Fibroblast of skin of left quadriceps (primary cell): ENCODE measurements at places on chromosomes 1 and 21.

- DNase-seq: no peak
These were observed 99.2 kb downstream of the SGIP1 start for GRCh38 chr1:66633159-66633558.

DNA sequence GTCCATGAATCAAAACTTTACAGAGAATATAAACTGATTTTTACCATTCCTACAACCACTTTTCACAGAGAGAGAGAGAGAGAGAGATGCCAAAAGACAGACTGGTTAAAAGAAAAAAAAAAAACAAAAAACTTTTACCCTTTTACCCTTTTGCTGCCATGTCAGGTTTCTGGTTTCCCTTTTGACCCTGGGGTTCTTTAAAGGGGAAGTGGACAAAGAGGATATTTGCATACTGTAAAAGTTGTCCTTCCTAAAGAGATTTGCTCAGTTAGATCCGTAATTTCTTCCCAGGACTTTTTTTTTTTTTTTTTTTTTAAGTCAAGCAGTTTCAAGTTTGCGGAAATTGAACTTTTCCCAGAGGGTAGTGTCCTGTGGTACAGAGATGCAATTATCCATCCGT lies 287.8 kb upstream of the RGS18 start:
- DNase-seq: no peak

DNA sequence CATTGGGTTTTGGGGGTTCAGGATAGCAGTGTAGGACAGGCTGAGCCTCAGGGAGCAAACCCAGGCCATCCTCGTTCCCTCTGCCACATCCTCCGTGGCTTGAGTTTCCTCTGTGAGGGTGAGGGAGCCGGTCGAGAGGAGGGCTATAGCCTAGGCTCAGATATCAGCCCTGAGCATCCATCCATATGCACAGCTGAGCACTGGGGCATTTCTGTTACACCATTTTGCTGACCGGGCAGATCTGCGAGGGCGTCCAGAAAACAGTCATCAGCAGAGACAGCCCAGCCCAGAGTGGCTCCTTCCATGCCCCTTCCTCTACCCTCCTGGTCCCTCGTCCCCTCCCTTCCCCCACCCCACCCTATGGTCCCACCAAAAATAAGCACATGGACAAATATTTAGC lies 53.5 kb downstream of the PTPRF start:
- no peak for DNase-seq

- DNase-seq: no peak
These were observed 34.6 kb downstream of the NRDC start for GRCh38 chr1:51843948-51844347.

DNA sequence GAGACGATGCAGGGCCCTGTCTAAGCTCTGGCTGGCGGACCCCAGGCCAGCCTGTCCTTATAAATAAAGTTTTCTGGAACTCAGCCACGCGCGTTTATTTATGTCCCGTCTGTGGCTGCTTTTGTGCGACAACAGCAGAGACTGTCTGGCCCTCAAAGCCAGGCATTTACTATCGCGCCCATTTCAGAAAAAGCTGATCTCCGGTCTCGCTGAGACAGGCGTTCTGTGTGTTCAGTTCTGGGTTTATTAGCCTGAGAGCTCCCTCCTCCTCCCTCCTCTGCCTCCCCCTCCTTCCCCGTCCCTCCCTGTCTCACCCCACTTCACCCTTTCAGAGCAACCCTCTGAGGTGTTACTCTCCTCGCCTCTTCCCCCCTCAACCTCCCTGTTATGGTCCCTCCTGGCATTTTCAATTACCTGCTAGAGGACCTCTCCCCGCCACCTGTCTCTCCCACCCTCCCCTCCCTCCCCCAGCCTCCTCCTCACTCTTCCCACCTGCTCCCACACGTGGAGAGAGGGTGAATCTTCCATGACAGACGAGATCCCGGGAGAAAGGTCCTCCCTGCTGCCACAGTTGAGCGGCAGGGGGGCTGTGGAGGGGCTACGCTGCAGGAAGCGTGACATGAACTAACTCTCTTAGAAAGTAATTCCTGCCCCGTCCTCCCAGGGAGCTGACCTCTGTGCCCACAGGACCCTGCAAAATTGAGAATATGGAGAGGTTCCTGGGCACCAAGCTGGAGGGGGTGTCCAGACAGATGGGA lies 59.9 kb downstream of the SPSB1 start:
- DNase-seq: no peak

DNA sequence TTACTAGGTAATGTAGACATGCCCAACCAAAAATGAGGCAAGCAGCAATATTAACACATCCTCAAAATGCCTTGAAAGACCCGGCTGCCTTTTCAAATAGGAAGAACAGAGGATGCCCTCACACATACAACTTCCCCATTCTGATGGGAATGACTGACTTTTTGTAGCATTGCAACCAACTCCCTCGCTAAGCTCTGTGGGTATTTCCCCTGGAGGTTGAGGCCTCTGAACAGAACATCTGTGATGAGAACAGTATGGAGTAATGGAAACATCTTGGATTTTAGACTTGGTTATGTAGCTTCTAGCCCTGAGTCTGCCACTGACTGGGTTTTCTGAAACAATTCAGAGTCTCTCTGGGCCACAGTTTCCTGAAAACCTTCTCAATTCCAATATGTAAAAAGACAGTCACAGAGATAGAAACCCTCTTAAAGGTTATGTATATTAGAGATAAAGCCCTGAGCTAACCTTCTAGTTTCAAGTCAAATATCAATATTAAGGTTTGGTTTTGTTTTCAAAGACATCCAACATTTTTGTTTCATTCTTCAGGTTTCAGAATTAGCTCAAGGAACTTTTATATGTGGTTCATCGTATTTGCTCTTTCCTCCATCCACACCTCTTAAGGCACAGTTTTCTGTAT lies 311.5 kb downstream of the SETD4 start:
- DNase-seq: no peak

DNA sequence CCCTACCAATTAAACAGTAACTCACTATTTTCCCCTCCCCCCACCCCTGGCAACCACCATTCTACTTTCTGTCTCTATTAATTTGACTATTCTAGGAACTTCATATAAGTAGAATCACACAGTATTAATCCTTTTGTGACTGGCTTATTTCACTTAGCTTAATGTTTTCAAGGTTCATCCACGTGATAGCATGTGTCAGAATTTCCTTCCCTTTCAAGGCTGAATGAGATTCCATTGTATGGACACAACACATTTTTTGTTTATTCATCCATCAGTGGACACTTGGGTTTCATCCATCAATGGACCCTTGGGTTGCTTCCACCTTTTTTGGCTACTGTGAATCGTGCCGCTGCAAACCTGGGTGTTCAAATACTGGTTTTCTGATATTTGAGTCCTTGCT lies 41.7 kb downstream of the EIF2D start:
- DNase-seq: no peak

DNA sequence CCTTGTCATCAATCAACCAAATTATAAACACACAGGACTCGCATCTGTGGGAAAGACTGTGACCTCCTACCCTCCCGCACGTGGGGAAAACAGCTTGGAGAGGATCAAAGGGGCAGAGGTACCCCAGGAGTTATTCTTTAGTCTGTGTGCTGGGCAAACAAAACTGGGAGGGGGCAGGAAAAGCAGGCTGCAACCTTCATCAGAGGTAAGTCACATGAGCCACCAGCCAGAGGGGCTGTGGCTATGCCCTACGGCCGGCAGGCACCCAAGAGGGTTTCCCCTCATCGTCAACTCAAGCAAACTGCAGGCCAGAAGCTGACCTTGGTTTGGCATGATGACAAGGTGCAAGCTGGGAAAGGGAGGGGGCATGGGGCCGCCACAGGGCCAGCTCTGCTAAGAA lies 12.5 kb downstream of the SMIM12 start:
- no peak for DNase-seq

- DNase-seq: no peak
These were observed 55.2 kb downstream of the PRKAB2 start for GRCh38 chr1:147117109-147117508.

DNA sequence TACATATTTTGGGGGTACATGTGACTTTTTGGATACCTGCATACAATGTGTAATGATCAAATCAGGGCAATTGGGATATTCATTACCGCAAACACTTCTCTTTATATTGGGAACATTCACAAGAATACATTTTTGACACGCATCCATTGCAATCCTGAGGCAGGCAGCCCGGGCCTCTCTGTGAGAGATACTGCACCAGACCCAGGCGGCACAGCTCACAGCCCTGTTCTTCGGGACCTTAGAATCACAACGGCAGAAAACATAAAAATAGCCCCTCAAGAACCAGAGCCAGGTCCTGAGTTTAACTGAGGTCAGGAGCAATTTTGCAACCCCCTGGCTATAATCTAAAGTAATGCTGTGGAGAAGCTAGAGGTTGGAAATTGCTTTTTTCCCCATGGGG lies 90.8 kb upstream of the PGBD5 start:
- DNase-seq: no peak

- DNase-seq: no peak
These were observed 21.1 kb downstream of the CACNA1E start for GRCh38 chr1:181504399-181504842.

- peak; percentile 93 for DNase-seq
These were observed at the start of gene IFI16 for GRCh38 chr1:159009704-159010361. IFI16 (plus strand) TSS chr1:159009907; CDS start chr1:159014681, 4,774 bp downstream.

GRCh38 chr1:55192093-55192492 lies 23.1 kb downstream of the USP24 start:
- DNase-seq: no peak

DNA sequence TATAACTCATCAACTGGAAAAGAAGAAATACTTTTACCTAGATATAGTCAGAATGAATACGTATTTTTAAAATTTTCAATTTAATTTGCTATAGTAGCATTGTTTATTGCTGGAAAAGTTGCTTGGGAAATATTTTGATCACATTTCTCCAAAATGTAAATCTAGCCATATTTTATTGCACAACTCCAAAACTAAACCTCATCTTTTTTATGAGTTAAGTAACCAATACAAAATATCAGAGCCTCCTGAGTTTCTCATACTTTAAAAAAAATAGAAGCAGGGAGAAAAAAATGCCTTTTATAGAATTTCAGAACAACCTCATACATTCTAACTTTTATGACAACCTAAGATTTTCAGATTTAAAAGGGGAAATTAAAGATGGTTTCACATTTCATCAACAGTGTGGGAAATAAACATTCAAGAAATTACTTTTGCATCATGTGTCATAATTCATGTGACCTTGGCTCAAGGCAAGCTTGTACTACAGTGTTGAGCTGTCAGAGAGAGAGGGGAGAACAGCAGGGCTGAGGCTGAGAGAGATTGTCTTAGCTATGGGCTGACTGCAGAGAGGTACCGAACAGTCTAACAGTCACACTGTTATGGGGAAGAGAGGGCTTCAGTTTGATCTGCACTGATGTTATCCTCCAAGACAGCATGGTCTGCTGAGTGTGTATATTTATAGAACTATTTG lies 519.0 kb downstream of the LTN1 start:
- no peak for DNase-seq

DNA sequence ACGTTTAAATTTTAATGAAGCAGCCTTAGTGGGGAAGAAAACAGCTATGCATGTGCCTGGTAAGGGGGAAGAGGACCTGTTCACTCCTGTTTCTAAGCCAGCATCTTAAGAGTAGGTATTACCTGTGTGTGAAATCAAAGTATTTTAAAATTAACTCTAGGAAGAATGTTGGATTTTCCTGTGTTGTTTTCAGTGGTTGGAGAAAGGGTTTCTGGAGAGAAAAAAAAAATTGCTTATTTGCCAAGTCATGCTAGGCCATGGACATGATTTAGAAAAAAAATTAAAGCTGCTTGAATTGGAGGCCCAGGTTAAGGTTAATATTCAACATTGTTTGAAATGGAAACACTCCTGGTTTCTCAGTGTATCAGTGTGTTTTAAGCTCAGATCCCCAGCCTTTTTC lies 42.9 kb upstream of the DNAJC6 start:
- DNase-seq: no peak

DNA sequence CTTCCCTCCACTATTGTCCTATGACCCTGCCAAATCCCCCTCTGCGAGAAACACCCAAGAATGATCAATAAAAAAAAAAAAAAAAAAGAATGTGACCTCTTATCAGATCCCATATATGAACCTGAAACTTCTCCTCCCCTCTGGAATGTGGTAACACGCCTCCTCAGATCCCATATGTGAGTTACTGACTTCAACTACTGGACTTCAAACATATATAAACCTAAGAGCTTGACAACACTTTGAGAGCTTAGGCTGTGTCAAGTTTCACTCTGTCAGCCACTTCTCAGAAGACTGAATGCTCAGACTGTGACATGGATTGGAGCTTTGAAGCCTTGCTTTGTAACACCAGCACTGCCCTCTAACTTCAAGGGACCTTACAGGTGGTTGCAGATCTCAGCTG lies 148.4 kb downstream of the COP1 start:
- DNase-seq: no peak

DNA sequence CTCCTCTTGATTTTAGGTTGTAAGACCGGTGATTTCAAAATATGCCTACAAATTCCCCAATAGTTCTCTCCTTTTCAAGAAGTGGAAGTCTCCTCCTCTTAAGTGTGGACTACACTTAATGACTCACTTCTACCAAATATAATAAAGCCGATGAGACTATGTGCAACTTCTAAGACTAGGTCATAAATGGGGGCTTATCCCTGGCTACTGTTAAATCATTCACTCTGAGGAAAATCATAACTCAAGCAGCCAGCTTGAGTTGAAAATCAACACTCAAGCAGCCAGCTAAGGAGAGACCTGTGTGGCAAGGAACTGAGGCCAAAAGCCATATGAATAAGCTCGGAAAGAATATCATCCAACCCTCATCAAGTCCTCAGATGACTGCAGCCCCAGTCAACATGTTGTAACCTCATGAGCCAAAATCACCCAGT lies 49.6 kb upstream of the PSMG1 start:
- DNase-seq: no peak

- DNase-seq: no peak
These were observed 92.3 kb downstream of the TRIM11 start for GRCh38 chr1:228314315-228314657.

DNA sequence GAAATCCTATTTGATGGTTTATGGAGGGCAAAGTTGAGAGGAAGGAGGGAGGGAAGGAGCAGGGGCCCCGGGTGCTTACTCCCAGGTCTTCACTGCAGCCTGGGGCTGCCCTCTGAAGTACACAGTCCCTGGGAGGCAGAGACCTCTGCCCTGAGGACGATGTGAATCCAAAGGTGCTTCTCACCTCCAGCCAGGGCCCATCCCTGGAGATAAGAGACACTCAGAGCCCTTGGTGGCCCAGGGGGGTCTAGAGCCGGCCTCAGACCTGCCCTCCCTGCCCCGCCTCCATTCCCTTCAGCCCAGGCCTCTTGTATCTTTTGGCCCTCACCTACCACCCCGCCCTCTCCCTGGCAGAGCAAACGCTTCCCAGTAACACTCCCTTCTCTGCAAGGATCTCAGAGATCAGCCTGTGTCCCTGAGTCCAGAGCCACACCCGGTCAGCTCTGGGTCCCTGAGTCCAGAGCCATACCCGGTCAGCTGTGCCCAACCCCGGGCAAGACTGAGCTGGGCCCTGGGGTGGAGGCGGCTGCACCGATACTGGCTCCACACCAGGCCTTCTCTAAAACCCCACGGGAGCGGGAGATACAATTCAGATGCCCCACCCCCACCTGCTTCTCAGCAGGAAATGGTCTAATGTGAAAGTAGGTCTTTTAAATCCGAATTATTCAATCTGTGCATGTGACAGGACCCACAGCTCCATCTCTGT lies 3.6 kb upstream of the GNB1 start:
- no peak for DNase-seq

GRCh38 chr1:41261926-41262618 lies 20.0 kb upstream of the SCMH1 start:
- no peak for DNase-seq
